ENCODE measurements at places on chromosomes 3 and 15.

- DNase-seq = peak; percentile 65
Observed at GRCh38 chr3:147305533-147306250, 100.7 kb downstream of the ZIC4 start.

DNA sequence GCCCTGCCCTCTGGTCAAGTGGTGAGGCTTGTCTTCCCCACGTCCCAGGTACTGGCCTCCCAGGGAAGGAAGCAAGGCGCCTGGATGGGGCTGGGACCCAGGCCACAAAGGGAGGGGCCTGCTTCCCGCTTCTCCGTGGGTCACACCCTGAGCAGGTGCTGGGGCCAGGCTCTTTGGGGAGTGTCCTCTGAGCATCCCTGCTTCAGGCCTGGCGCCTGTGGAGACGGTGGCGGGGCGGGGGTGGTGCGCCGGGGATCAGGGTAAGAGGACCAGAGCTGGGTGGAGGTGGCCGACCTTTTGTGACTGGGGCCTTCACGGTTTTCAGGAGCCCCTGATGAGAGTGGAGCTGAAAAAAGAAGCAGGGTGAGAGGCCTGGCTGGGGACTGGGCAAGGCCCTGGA, 3.6 kb downstream of the PLA2G4B start:
- no peak for DNase-seq

- no peak for DNase-seq
Observed at GRCh38 chr3:30438126-30438525, 168.3 kb upstream of the TGFBR2 start.

DNA sequence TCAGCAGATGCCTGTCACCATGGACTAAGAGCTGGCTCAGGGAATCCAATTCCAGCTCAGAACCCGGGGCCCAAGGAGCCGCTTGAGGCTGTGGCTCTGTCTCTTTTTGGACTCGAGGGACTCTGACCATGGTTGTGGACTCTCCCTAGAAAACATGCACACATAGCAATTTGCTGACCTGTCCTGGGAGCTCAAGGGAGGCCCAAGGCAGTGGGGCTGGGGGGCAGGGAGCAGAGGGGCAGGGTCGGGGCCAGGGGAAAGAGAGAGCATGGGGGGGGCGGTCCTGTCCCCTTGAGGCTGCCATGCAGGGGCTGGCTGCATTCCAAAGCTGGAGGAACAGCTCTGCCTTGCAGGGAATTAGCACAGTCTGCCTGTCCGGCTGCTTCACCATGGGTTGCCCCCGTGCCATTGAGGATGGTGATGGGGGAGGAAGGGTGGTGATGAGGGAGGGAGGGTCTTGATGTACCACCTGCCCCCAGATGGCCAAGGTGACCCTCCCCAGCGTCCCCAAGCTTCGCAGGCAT, 190.1 kb downstream of the GOLGA6L6 start:
- no peak for DNase-seq

DNA sequence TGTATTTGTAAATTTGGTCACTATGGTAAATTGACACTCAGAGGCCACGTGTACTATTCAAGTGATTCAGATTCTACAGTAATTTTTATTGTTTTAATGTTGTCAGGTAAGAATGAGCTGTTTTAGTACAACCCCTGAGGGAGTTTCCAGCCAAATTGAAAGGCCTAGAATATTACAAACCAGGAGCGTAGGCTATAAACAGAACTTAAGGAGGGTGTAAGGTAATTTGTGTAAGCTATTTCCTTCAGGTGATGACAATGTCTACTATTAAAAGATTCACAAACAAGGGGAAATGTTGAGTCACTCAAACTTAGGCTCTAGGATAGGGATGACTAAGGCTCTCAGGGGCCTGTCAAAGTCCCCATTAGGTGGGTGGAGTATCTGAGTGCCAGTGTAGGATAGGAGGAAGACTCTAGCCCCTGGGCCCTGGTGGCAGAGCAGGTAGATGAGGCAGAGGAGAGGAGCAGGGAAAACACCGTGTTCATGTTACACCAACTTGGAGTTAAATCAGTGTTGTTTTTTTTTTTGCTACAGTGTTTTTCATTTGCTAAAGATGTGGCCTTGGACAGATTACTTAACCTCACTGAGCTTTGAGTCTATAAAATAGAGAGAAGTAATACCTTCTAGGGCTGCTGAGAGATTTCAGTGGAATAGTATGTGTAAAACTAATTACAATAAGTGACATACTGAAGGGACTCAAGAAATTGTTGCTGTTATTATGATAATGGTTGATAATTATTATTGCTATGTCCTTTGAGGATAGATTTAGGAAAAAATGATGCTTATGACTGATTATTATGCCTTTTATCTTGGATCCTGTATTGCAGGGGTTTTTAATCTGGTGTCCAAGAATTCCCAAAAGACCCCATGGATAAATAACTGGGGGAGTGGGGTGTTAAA, 10.3 kb downstream of the TM4SF1 start:
- DNase-seq = peak; percentile 57

Data from choroid plexus epithelial cell (primary cell).